ENCODE measurements at places on chromosomes 4 and X.

DNA sequence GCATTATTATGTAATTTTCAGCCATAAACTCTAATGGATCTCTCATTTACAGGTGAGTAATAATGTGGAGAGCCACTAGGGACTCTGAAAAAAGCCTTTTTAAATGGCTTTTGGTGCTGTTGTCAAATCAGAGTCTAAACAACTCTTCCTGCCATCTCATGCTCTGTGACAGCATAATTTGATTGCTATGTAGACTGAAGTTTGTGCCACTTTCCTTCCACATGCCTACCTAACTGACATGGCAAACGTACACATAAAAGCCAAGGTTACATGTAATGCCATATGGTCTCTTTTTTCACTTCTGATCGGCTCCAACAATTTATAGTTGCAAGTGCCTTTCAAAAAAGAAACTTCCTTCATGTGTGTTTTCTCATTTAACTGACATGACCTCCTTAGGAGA is 94.3 kb downstream of the SH2D1A start:
- DNase-seq, result no peak

- DNase-seq, result no peak
These were observed 333.6 kb upstream of the IGFBP7 start for GRCh38 chr4:57443787-57444186.

DNA sequence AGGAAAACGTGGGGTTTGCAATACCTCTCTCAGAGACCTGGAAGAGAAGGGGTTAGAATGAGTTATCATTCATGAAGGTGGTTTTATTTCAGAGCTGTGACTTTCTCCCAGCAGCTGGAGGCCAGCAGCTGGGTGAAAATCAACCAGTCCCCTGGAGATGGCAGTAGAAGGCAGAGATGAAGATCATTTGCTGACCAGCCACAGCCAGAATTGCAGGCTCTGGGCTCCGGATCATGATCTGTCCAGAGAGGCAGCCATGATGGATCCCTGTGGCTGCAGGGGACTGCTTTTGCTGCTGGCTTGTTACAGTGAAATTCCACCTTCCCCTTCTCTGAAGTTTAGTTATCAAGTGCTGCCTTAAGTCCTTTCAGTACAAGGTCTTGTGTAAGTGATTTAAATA is 46.9 kb upstream of the TAB3 start:
- no peak for DNase-seq

DNA sequence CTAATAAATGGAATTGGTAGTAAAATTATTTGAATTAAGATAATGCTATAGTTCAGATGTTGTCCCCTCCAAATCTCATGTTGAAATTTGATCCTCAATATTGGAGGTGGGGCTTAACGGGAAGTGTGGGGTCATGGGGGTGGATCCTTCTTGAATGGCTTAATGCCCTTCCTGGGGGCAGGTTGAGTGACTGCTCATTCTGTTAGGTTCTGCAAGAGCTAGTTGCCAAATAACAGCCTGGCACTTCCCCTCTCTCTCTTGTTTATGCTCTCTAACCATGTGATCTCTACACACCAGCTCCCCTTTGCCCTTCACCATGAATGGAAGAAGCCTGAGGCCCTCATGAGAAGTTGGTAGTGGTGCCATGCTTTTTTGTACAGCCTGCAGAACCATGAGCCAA is 724.8 kb upstream of the FTHL17 start:
- DNase-seq, result no peak

- DNase-seq, result no peak
These were observed 27.5 kb downstream of the TSPAN5 start for GRCh38 chr4:98630737-98631454.

All from activated naive CD8-positive, alpha-beta T cell treated with anti-CD3 and anti-CD28 coated beads, Interleukin-2, amount 10 ng/mL, durations not matched to agents 7 days and 5 days (primary cell).